ENCODE measurements at places on chromosomes 2 and 18.

- DNase-seq, result peak; percentile 10
Observed at GRCh38 chr2:117985092-117985491, 28.8 kb downstream of the CCDC93 start.

GRCh38 chr2:124450481-124450880 lies 425.4 kb downstream of the CNTNAP5 start:
- no peak for DNase-seq

DNA sequence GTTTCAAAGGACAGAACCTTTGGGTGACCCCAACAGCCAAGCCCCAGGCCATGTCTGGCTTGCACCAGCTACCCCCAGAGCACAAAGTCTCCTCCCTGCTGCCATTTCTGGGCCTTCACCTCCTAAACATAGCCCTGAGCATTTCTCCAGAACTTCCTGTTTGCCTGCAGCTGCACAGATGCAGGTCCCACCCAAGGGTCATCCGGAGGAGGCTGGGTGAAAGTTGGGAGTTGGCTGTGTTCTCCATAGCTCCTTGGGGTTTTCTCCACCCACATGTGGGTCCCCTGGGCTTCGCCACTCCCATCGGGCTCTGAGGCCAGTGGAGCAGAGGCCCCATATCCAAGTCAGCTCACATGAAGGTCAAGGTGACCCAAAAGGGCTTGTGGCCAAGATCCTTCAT lies 4.3 kb downstream of the TNP1 start:
- DNase-seq, result no peak

DNA sequence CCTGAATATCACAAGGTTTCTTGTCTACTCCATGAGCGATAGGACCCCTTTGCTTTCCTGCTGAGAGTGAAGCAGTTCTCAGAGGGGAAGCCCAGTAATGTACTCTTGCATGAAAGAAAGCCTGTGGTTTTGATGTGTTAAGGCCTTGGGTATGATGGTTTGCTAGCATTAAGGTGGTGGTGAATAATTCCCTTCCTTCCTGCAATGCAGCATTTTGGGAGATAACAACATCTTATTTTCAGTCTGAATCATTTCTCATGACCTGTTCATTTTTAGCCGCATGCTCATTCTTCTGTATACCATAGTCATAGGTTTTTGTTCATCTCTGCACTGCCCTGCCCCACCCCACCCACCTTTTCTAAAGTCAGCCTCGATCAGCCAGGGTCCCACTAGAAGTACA lies 66.2 kb downstream of the HNMT start:
- DNase-seq, result no peak

DNA sequence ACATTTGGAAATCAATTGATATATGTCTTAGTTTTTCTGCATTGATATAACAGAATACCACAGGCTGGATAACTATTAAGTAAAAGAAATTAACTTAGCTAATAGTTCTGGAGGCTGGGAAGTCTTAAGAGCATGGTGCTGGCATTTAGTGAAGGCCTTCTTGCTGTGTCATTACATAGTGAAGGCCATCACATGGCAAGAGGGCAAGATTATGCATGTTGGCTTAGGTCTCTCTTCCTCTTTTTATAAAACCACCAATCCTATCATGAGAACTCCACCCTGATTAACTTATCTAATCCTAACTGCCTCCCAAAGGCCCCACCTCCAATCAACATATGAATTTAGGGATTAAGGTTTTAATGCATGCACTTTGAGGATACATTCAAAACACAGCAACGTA lies 225.5 kb upstream of the VRK2 start:
- no peak for DNase-seq

- DNase-seq, result no peak
Observed at GRCh38 chr2:115163572-115163971, 721.1 kb downstream of the DPP10 start.

GRCh38 chr2:152534460-152535135 lies 182.7 kb downstream of the PRPF40A start:
- DNase-seq, result no peak

DNA sequence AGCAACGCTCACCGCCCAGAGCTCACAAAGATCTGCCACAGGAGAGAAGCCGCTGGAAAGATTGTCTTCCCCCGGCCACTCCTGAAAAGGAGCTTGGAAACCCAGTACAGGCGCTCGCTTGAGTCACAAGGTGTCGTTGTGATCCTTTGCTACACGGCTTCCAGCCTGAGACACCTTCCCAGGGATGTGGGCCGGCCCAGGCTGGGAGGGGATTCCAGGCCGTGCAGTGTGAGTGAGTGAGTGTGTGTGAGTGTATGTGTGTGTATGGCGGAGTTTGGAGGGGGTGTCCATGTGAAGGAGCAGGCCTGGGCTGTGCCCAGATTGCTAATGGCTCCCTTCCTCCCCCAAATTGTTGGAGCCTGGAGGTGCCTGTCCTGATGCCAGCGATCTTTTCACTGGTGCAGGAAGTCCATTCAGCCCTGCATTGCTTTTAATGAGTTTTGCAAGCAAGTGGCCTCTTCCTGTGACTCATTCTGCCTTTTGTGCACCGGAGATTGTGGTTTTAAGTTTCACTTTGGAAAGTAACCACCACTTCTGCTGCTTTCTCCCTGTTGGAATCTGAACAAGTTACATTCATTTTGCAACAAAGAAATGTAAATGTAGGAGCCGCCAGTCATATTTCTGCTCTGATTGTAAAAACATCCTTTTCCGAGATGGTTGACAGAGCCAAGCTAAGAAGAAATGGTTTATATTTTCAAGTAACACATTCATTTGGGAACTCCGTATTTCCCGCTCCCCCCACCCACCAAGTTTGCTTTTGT lies 83.7 kb downstream of the LPIN1 start:
- DNase-seq, result peak; percentile 89

- DNase-seq, result peak; percentile 40
Observed at GRCh38 chr2:219570194-219570923, 980 bp downstream of the OBSL1 start.

DNA sequence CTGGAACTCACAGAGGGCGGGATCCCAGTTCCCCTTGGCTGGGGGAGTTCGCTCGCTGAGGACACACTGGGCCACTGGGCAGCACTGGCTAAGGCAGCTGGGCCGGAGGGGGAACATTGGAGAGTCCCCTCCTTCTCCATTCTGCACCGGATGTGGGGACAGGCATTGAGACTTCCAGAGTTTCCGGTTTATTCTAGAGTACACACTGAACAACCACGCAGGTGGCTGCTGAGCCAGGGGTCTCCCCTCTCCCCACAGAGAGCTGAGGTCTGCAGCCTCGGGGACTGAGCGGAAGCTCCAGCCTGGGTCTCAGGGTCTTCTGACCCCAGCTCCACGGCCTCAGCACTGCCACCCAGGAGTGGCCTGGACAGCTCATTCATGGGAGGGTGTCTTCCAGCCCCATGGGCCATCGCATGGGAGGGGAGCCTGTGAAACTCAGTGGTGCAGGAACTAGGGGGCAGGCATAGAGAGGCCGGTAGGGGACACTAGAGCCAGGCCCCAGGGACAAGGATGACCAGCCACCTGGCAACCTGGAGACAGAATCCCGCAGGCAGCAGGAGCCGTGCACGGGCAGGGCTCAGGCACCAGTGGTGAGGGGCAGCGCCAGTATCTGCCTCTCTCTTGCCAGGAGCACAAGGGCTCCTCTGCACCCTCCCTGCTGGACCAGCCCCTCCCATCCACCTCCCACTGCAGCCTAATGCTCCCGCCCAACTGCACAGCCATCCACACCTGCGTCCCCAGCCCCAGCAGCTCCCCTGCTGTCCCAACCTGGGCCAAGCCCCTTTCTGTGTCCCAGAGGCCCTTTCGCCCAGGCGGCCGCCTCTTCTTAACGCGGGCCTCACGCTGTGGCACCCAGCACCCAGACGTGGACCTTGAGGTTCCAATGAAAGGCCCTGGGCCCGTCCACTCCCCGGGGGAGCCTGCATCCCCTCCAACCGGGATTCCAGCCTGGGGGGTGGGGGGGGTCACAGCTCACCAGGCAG lies 45.1 kb upstream of the GPC1 start:
- no peak for DNase-seq

DNA sequence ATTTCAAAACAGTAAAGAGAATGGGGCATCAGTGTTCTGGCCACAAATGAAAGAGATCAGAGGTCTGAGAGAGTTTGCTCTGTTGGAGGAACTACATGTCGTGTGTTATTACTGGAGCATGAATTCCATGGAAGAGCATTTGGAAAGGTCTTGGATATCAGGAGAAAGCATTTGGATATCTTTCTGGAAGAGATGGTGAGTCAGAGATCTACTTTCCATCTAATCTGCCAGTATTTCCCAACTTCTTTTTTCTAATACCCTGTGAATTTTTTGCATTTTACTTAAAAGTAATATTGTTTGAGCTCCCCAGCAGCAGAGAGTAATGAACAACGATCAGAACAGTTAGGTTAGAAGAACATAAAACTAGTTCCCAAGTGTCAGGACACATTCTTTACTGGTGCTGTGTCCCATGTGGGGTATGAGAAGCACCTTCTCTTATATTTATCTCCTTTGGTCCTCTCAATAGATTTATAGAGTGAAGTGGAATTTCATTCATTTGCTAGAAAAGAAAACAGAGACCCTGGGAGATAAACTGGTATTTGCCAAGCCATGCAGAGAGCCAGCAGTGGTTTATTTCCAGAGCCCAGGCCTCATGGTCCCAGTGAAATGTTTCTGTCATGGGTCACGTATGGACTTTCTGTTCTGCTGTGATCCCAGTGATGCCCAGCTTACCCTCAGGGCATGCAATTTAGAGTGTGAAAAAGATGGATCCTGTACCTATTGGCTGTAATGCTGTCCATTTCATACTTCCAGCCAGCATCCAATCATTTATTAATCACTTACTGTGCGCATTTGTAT lies 130.8 kb upstream of the NT5C1B start:
- DNase-seq, result peak; percentile 7

- DNase-seq, result no peak
Observed at GRCh38 chr2:3662239-3662638, 4.2 kb downstream of the ALLC start.

DNA sequence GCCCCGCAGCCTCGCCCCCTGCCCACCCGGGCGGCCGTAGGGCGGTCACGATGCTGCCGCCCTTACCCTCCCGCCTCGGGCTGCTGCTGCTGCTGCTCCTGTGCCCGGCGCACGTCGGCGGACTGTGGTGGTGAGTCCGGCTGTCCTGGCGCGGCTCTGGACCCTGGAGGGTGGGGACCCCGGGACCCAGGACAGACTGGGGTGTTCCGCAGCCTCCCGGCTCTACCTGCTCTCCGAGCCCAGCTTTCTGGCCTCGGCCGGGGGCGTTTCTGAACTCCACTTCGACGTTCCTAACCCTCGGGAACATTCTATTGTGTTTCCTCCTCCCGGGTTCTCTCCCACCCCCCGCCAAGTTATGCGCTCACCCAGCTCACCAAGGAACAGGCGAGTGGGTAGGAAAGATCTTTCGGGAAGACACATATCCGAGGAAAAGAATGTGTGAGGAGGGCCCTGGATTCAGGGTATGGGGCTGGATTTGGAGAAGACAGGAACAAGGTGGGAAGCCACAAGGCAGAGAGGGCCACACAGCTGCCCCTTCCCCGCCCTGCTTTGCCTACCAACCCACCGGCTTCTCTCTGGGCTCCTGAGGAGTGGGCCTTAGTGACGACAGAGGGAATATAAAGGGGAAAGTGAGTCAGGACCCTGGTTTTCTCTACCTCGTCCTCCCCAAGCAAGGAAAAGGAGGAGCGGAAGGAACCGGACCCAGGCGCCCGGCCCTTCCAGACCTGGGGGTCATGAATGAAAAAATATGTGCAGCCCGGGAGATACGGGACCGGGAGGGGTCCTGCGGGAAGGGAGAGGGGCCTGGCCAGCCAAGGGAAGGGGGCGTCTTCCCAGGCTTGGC lies 605 bp downstream of the WNT6 start:
- no peak for DNase-seq
